Kidney (tissue), 22 donors: ENCODE measurements at places on chromosomes 2 and 18.

DNA sequence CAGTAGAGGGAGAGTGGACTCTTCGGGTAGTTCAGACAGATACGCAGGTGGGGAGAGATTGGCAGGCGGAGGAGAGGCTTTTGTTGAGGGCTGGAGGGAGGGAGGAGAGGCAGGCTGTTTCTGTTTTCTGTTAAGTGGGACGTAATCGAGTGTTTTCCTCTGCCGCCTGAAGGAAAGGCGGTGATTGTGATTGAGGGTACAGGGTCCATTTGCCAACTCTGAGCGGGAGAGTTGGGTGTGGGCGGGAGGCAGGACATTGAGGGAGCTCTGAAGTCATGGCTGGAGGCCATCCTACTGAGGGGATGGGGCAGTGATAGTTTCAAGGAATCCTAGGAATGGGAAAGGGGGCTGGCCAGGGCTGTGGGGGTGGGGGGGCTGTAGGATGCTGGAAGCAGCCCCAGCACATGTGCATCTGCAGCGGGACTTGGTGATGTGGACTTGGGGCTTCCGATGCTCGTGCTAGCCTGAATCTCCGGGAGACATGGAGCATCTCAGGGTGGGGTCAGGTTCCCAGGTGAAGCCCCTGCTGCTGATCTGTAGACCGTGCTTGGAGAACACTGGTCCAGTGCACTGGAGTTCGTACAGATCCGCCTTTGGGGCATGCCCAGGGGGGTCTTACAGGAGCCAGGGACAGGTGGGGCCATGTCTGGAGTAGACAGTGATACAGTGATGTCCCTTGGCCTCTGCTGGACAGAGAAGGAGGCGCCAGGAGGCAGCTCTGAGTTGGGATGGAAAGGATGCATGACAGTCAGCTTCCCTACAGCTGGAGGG lies 167.5 kb downstream of the AGAP1 start:
- no peak for DNase-seq

GRCh38 chr18:47847635-47848034 lies 82.8 kb downstream of the SMAD2 start:
- no peak for DNase-seq

- DNase-seq, result no peak
These were observed 703 bp downstream of the UGGT1 start for GRCh38 chr2:128091726-128092080.

- DNase-seq, result no peak
These were observed 581.5 kb downstream of the PLCL1 start for GRCh38 chr2:198385856-198386255.

GRCh38 chr2:71804281-71804751 lies 343.3 kb downstream of the CYP26B1 start:
- DNase-seq, result no peak

GRCh38 chr18:36440614-36441013 lies 143.1 kb downstream of the FHOD3 start:
- no peak for DNase-seq

GRCh38 chr2:201852462-201852861 lies 46.1 kb downstream of the CDK15 start:
- no peak for DNase-seq

- no peak for DNase-seq
These were observed 55.6 kb downstream of the VIL1 start for GRCh38 chr2:218474527-218474926.

DNA sequence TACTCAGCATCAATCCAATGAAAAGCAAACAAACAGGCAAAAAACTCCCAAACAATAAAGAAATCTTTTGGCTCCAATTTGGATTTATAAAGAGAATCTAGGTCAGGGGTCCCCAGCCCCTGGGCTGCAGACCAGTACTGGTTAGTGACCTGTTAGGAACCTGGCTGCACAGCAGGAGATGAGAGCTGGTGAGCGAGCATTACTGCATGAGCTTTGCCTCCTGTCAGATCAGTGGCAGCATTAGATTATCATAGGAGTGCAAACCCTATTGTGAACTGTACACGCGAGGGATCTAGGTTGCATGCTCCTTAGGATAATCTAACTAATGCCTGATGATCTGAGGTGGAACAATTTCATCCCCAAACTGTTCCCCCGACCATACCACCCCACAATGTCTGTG lies 102.2 kb downstream of the KIAA1328 start:
- no peak for DNase-seq

GRCh38 chr18:66601649-66602048 lies 2.2 kb downstream of the CDH19 start:
- DNase-seq, result no peak

GRCh38 chr2:40915651-40916050 lies 463.8 kb upstream of the SLC8A1 start:
- no peak for DNase-seq

GRCh38 chr18:10727477-10727876 lies 201.7 kb downstream of the NAPG start:
- no peak for DNase-seq

DNA sequence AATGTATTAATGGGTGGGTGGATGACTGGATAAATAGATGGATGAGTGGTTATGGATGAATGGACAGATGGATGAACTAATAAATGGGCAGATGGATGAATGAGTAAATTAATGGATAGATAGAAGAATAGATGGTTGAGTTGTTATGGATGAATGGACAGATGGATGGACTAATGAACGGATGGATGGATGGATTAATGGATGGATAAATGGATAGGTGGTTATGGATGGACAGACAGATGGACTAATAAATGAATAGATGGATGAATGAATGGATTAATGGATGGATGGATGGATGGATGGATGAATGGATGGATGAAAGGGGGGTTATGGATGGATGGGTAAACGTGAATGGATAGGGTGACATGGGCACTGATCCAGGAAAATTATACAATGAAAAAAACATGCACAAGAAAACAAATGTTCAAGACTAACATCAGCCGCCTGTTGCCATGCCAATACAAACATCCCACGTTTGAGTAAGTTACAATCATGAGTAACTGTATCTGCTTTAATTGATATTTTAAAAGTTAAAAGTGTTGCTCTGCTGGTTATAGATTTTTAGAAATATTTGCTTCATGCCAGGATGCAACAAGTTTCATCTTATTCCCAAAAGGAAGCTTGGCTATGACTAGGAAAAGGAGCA lies 20.8 kb downstream of the PXDN start:
- no peak for DNase-seq

DNA sequence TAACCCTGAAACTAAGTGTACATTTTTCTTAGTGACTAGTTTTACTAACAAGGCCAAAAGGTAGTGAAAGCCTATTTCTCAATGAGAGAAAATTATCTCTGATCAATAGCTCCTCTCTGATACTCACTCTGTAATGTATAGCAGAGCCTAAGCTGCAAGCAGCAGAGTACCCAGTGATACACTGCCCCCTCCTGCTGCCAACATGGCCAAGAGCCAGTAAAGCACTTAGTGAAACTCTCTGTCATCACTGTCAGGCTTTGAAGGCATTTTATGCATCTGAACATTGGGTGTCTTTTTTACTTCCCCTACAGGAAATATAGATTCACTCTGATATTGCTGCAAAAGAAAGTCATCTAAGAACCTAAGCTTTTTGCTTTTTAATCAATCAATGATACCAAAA lies 784.1 kb upstream of the CDH7 start:
- no peak for DNase-seq
